ELF-1 (cell line): ENCODE measurements at places on chromosomes 1 and 21.

- no peak for DNase-seq
Measured at GRCh38 chr1:213163278-213163711, 112.3 kb downstream of the RPS6KC1 start.

GRCh38 chr1:55052221-55053142 is 13.1 kb downstream of the PCSK9 start:
- no peak for DNase-seq

DNA sequence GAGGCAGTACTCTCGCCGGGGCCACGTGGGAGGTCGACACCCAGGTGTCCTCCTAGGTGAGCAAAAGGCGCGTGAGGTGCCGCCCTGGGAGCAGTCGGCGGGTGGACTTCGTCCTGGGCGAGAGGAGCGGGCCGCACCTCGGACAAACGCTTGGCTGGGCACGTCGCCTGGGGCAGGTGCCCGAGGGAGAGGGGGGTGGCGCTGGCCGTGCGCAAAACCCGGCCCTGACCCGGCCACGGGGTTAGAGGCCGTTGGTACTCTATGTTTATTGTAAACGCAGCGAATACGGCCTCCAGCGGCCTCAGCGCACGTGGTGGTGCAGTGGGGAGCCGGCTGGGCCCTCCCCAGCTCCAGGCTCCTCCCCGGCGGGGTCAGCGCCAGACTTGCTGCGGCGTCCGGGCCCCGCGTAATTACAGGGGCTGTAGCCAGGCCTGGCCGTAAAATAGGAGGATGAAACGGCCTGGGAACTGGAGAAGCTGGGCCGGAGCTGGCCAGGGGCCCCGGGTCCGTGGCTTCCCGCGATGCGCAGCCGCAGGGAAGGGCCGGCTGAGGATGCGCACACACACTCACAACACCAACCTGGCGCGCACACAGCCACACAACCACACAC is 1.6 kb upstream of the EFNA1 start:
- peak; percentile 92 for DNase-seq

DNA sequence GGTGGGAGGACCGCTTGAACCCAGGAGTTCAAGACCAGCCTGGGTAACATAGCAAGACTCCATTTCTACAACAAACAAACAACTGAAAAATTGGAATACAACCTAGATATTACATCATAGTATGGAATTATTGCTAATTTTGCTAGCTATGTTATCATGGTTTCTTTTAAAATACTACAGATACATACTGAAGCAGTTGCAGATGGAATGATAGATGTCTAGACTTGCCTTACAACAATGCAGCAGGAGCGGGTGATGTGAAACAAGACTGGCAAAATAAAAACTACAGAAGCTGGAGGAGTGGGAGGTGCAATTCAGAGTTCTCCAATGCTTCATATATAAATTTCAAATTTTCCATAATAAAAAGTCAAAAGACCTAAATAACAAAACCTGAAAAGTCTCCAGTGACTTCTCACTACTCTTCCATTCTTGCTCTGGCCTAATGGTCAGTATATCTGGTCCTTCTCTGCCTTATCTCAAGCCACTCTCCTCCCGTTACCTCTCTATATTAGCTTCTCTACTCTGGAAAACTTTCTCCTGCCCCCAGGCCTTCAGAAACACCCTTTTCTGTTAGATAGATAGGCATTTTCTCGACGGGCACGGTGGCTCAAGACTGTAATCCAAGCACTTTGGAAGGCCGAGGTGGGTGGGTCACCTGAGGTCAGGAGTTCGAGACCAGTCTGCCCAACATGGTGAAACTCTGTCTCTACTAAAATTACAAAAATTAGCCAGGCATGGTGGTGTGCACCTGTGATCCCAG is 28.5 kb upstream of the TMEM200B start:
- DNase-seq: no peak

GRCh38 chr1:205263580-205264190 is 35.9 kb downstream of the TMCC2 start:
- no peak for DNase-seq
